ENCODE measurements at places on chromosomes 13 and 19.

DNA sequence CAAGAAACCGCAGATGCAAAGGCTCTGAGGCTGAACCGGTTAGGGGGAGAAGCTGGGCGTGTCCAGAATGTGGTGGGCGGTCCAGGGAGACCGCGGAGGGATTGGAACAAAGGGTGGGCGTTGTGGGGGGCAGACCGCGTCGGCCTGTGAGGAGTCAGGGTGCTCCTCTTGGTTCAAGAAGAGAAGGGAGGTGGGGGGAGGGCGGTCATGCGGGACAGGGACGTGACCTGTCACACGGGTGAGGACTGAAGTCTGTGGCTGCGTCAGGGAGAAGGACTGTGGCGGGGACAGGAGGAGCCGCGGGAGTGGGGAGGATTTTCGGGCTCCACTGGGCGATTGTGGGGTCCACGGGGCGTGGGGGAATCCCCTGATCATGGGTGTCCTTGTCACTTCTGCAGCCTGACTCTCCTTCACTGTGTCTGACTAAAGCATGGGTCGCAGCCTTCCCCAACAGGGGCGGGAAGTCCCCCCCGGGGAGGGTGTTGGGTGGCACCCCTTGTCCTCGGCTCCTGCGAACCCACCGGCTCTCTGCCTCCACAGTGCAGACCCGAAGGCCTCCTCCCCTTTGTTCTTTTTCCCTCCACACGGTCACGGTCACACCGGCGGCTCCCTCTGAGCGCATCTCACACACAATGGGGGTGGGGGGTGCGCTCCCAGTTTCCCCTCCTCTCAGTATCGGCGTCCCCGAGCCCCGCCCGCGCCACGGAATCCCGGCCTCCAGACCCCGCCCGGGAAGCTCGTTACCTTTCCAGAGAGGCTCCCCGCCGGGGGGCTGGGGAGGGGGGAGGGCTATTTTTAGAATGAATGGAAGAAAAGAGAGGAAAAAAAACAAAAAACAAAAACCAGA, 16.4 kb upstream of the KCNN1 start:
- no peak for DNase-seq

DNA sequence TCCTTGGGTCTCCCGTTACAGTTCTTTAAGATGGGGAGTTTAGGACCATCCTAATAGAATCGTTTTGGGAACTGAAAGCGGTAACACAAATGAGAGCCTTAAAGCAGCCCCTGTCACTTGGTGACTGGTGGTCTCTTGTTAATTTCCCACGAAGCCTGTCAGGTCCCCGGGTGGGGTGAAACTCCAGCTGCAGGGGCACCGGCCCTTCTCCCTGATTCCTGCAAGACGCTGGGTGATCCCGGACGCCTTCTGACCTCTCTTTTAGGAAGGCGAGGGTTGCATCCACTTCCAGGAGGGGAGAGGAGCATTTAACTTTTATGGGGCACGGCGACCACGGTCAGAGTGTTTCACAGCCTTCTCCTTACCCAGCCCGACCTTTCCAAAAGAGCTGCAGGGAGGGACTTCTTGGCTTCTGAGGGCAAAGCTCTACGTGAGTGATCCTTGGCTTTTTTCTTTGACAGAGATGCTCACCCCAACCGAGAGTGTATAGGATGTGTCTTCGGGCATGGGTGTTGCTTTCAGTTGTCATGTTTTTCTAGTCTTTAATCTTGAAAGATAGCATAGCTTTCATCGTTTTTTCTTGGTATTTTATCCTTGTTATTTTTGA, 688 bp downstream of the ZNF225 start:
- DNase-seq = no peak

DNA sequence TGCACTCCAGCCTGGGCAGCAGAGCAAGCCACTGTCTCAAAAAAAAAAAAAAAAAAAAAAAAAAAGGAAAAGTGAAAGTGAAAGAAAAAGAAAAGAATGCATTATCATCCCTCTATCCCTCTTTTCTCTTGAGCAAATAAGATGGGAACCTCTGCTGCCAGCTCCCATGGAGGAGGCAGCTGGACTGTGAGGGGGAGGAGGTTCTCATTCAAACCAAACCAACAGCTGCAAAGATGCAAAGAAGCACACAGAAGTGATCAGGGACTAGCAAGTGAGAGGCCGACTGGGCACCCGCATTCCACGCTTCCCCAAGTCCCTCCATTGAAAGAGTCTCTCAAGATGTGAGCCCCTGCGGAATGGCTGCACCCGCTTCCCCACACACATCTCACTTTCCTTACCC, 63.5 kb downstream of the TSHZ3 start:
- no peak for DNase-seq

GRCh38 chr19:44627631-44628030, 14.3 kb downstream of the IGSF23 start:
- DNase-seq = no peak

- DNase-seq = no peak
Measured at GRCh38 chr13:90717451-90717936, 630.0 kb upstream of the MIR17HG start.

DNA sequence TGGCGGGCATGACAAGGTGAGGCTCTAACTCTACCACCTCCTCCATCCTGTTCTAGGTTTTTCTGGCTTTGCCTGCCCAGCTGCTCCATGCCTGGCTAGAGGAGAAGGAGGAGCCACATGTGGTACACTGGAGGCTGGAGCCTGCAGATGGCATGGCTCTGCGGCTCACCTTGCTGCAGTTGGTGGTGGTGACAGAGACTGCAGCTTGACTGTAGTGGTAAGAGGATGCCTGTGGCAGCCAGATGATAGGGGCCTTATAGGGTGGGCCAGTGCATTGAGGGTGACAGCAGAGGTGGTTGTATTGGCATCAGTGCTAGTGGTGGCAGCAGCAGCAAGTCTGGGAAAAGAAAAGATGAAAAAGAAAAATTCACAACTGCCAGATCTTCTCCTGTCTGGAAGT, 146.2 kb downstream of the TNFRSF19 start:
- DNase-seq = no peak

GRCh38 chr13:35953537-35954206, 177.5 kb downstream of the DCLK1 start:
- peak; percentile 51 for DNase-seq

DNA sequence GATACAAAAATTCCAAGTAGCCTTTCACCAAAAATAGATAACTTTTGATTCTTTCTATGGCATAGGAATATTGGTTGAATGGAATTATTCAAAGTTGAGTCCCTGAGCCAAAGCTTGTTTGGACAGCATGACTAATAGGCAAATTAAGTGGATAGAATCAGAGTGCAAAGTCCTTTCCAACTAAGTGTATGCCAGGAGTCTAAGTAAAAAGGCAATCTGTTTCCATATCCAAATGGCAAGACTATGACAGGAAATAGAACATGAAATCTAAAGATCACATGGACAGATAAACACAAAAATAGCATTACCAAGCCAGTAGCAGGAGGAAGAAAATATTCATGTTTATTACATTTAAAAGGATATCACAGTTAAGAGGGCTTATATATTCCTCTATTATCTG, 804.6 kb downstream of the SLITRK6 start:
- DNase-seq = no peak

DNA sequence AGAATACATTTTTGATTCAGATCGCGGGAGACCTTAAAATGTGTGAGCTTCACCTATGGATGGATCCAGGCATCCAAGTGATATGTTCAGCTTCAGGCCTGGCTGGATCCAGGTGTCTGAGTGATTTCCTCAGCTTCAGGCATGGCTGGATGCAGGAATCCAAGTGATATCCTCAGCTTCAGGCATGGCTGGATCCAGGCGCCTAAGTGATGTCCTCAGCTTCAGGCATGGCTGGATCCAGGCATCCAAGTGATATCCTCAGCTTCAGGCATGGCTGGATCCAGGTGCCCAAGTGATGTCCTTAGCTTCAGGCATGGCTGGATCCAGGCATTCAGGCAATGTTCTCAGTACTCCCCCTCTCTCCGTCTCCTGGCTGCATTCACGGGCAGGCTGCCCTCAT, 60.7 kb downstream of the KCNC3 start:
- DNase-seq = no peak

DNA sequence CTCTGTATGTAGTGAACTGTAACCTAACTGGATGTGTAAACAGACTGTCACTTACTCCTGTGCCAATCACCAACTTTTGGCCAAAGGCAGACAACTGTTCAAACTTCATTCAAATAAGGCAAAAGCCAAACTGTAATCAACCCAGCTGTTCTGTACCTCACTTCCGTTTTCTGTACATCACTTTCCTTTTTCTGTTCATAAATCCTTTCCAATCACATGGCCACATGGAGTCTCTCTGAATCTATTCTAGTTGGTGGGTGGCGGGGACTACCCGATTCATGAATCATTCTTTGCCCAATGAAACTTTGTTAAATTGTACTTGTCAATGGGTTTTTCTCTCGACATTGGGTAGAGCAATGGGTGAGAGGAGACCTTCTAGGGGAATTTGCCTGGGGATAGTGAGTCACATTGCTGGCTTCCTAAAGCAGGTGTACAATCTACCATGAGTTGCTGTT, 178.3 kb upstream of the RFC3 start:
- DNase-seq = no peak

DNA sequence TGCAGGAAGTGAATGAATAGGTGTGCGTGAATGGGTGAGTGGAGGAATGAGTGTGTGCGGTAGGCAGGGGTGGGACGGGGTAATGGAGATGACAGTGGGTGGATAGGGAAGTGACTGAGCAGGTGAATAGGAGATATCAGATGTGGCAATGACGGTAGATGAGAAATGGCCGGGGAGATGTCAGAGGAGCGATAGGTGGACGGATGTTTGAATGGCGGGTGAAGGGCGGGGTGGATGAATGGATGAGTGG, 1.5 kb downstream of the TTC9B start:
- no peak for DNase-seq

DNA sequence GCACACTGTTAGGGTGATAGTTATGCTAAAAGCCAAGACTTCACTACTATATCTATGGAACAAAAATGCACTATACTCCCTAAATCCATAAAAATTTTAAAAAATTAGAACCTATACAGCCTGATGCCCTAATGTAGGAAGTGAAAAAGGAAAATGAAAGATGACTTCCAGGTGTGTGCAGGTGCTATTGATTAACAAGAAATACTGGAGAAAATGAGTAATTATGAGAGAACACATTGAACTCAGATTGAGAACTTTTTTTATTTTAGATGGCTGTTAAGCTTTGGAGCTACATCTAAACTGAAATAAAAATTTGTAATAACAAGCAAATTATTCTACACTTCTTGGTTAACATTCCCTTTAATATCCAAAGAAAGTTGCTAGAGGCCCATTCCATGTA, 1015.7 kb downstream of the PCDH9 start:
- DNase-seq = no peak

- DNase-seq = no peak
Measured at GRCh38 chr13:59780058-59780457, 383.7 kb downstream of the DIAPH3 start.

DNA sequence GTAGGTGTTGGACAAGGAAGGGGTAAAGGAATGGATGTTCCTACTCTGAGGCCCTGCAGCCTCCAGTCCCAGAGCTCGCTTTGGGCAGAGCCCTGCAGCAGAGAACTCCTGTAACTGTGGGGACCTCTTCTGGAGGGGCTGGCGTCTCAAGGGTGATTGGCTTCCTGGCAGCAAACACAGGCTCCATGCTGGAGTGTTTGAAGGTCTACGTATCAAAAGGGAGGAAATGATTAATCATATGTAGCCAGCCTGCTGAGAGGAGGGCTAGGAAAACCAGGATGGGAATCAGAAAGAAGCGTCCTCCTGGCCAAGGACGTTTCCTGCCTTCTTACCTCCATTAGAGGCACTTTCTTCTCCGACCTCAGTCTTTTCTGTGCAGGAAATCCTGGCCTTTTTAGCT, 208.5 kb downstream of the TSHZ3 start:
- DNase-seq = no peak

DNA sequence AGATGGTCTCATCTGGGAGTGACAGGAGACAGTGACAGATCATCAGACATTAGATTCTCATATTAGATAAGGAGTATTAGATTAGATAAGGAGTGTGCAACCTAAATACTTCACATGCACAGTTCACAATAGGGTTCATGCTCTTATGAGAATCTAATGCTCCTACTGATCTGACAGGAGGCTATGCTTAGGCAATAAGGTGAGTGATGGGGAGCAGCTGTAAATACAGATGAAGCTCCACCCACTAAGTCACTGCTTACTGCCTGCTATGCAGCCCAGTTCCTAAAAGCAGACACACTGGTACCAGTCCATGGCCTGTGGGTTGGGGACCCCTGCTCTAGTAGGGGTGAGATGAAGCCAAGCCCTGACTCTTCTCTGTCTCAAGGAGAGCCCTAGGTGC, 10.0 kb upstream of the IGFL3 start:
- no peak for DNase-seq

DNA sequence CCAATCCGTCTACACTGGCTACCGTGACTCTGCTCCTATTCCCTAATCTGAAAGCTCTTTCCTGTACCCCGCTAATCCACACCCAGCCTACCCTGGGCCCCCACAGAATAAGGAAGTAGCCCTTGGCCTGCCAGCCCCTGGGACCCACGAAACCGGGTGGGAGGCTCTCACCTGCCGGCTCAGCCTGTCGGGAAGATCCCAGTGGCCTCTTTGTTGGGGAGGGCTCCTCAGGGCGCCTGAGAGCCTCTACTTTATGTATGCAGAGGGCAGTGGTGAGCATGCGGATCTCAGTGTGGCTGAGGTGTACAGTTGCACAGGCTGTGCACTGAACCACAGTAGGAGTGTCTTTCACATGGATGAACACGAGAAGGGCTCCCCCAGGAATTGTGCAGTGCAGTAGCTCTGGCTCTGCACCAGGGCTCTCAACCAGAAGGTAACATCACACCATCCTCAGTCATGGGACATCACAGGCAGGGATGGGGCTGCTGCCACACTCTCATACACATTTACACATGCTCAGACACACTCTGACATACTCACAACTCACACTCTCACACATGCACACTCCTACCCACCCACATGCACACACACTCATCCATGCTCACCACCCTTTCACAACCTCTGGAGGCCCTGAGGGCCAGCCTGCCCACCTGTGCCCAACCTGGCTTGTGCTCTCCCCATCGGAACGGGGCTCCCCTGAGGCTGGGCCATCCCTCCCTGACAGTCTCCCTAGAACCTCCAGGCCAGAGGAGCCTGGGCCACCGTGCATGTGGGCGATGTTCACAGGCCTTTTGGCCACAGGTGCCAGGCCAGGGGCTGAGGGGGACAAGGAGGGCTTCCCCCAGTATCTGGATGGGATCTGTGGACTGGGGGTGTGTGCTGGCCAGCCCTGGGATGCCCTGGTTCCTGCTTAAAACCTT, 135.0 kb downstream of the URI1 start:
- DNase-seq = no peak

DNA sequence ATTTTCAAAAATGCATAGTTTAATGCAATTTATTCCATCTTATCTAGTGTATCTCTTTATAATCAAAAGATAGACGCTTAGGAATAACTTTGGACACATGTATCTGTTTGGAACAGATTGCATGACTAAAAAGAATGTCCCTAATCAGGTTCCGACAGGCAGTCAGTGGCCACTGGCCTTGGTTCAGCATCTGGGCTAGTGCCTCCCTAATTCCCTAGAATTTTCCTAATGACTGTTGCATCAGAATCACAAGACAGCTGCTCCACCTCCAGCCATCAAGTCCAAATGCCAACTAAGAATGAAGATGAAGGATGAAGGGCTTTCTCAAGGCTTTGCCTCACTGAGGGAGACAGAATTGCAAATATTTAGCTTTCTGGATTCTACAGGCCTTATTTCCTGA, 173.8 kb downstream of the EFNB2 start:
- no peak for DNase-seq
